ENCODE measurements at places on chromosomes 1 and 21. TPM values are rescaled to one million over a fixed set of nuclear protein-coding genes. Genes with fewer than 3 reads are reported as not detected.

Gene XCL2
- not detected for total RNA-seq

Gene TMIGD3
- not detected for total RNA-seq

Gene COL6A1
- 8.5 TPM for total RNA-seq

Gene CHIA
- not detected for total RNA-seq

Gene WDR64
- total RNA-seq, result 0.17 TPM

Measured in dermis blood vessel endothelial cell (primary cell).